LHCN-M2 (cell line): ENCODE measurements at places on chromosomes 6 and 20. TPM values are rescaled to one million over a fixed set of nuclear protein-coding genes. Genes with fewer than 3 reads are reported as not detected.

The ENPP4 gene
- total RNA-seq, result 1.8 and 1.9 TPM in 2 replicates

The OTOR gene
- total RNA-seq, result not detected in 2 replicates

The VTA1 gene
- 72.8 and 82.8 TPM in 2 replicates for total RNA-seq

The DNAAF9 gene
- 6.9 and 7.3 TPM in 2 replicates for total RNA-seq

The BPIFB4 gene
- total RNA-seq, result not detected in 2 replicates

The CALHM6 gene
- total RNA-seq, result 2.7 and 3.9 TPM in 2 replicates

The GRIK2 gene
- 2.9 and 6.2 TPM in 2 replicates for total RNA-seq

The SLC26A8 gene
- not detected in 2 replicates for total RNA-seq

The PTCHD4 gene
- total RNA-seq, result 21.0 and 23.6 TPM in 2 replicates

The PACRG gene
- 0.75 TPM in 1 of 2 replicates, not detected in the other for total RNA-seq

The TGM3 gene
- total RNA-seq, result not detected in 2 replicates

The LHFPL5 gene
- 0.17 TPM in 1 of 2 replicates, not detected in the other for total RNA-seq

The ULBP1 gene
- 0.13 and 0.29 TPM in 2 replicates for total RNA-seq

The OVOL2 gene
- not detected in 2 replicates for total RNA-seq

The HCRTR2 gene
- total RNA-seq, result not detected in 2 replicates

The RNF182 gene
- total RNA-seq, result 2.1 and 3.2 TPM in 2 replicates

The CRIP3 gene
- not detected in 2 replicates for total RNA-seq

The SNAP91 gene
- total RNA-seq, result not detected in 2 replicates

The TMEM14C gene
- total RNA-seq, result 165 and 197 TPM in 2 replicates

The PM20D2 gene
- 4.6 and 4.9 TPM in 2 replicates for total RNA-seq

The BACH2 gene
- 0.06 TPM in 1 of 2 replicates, not detected in the other for total RNA-seq

The SMPD2 gene
- total RNA-seq, result 6.5 and 9.2 TPM in 2 replicates

The FAM209B gene
- total RNA-seq, result not detected in 2 replicates

The FAM120B gene
- total RNA-seq, result 11.6 and 15.0 TPM in 2 replicates

The ADGRF5 gene
- not detected in 2 replicates for total RNA-seq

The APOM gene
- 3.9 and 4.4 TPM in 2 replicates for total RNA-seq

The XKR7 gene
- under 0.01 TPM in 1 of 2 replicates, not detected in the other for total RNA-seq

The ZNF184 gene
- 11.5 and 15.7 TPM in 2 replicates for total RNA-seq

The GINS1 gene
- 24.4 and 31.1 TPM in 2 replicates for total RNA-seq

The EFCAB8 gene
- 0.17 TPM in 1 of 2 replicates, not detected in the other for total RNA-seq

The MRS2 gene
- 23.0 and 25.4 TPM in 2 replicates for total RNA-seq

The LRRC1 gene
- total RNA-seq, result 2.8 and 4.4 TPM in 2 replicates
